ENCODE measurements at places on chromosomes 12 and 14. TPM values are rescaled to one million over a fixed set of nuclear protein-coding genes. Genes with fewer than 3 reads are reported as not detected.

- H3K36me3 ChIP-seq, result peaks cover 1% of the 10 kb centered on the region
- H3K27me3 ChIP-seq, result no peaks in the 10 kb centered on the region
- H3K27ac ChIP-seq, result no peak overlapping the region
- no peak overlapping the region for H3K4me3 ChIP-seq
- DNase-seq, result no peak
Measured at GRCh38 chr12:39331539-39332261, 111.2 kb downstream of the KIF21A start.

GRCh38 chr12:21577516-21577915 is 27.1 kb downstream of the GYS2 start:
- no peaks in the 10 kb centered on the region for H3K27me3 ChIP-seq
- H3K4me1 ChIP-seq, result no peaks in the 10 kb centered on the region
- H3K4me3 ChIP-seq, result no peak overlapping the region
- no peak overlapping the region for H3K27ac ChIP-seq
- no peak for DNase-seq

Gene HSPB8
- total RNA-seq, result 88.4 TPM

DNA sequence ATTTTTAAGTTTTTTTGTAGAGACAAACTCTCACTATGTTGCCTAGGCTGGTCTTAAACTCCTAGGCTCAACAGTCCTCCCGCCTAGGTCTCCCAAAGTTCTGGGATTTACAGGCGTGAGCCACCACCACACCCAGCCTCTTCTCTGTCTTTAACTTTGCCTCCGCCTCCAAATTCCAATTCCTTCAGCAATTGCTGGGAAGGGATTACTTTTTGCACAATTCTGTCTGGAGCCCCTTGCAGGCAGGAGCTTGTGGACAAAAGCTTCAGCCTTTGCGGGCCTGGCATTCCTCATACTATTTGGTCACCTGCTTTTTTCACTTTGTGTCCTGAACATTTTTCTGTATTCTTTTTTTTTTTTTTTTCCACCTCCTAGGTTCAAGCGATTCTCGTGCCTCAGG is 26.0 kb downstream of the SH2B3 start:
- no peak overlapping the region for H3K4me3 ChIP-seq
- H3K27ac ChIP-seq, result no peak overlapping the region
- DNase-seq, result no peak
- no peaks in the 10 kb centered on the region for H3K36me3 ChIP-seq
- no peaks in the 10 kb centered on the region for H3K27me3 ChIP-seq
- no peaks in the 10 kb centered on the region for H3K4me1 ChIP-seq

Gene ALG10
- 5.4 TPM for total RNA-seq

Gene CEP170B
- 36.2 TPM for total RNA-seq

Gene KRT75
- not detected for total RNA-seq

- H3K27ac ChIP-seq, result no peak overlapping the region
- no peak overlapping the region for H3K4me3 ChIP-seq
- no peaks in the 10 kb centered on the region for H3K27me3 ChIP-seq
- no peaks in the 10 kb centered on the region for H3K36me3 ChIP-seq
Measured at GRCh38 chr14:85702191-85702590, 172.2 kb downstream of the FLRT2 start.

DNA sequence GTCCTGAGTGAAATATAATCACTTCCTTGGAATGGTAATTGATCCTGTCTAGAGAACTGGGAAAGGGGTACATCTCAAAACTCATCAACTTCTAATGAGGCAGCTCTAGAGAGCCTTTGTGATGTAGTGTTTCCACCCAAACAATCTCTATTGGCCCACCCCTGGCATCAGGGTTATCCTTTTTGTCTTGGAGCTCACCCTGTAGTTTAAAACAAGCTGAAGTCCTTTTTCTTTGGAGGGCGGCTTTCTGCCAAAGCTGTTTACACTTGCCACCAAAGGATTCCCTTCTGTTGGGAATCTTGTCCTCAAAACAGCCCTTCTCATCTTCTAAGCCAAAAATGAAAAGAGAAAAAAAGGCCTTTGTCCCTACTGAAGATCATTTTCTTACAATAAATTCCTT is 60.6 kb upstream of the GTF2A1 start:
- no peaks in the 10 kb centered on the region for H3K27me3 ChIP-seq
- no peaks in the 10 kb centered on the region for H3K36me3 ChIP-seq
- no peaks in the 10 kb centered on the region for H3K4me1 ChIP-seq
- no peak for DNase-seq
- no peak overlapping the region for H3K4me3 ChIP-seq
- no peak overlapping the region for H3K27ac ChIP-seq

DNA sequence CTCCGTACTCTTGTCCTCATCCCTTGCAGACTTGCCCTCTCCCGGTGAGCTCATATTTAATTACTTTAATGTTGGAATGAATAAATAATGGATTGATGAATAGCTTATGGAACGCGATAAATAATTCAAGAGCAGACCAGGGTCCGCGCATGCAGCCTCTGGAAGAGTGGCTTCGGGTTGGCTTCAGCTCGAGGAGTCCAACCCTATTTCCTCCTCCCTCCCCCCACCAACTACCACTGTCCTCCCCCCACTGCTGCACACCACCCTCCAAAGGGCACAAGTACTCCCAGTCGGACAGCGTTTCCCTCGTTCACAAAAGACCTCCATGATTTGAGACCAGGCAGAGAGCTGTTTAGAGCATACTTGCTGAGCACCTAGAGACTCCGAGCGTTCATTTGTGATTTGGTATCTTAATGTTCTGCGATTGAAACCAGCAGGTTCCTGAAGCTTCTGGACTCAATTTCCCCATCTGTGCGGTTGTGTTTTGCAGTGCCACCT is 647 bp upstream of the SIX1 start:
- H3K27me3 ChIP-seq, result peaks cover 1% of the 10 kb centered on the region
- H3K27ac ChIP-seq, result no peak overlapping the region
- DNase-seq, result no peak
- no peak overlapping the region for H3K4me3 ChIP-seq
- H3K4me1 ChIP-seq, result no peaks in the 10 kb centered on the region

Gene PLCZ1
- not detected for total RNA-seq

Gene PPP1R3E
- total RNA-seq, result 13.8 TPM

Gene FGF23
- total RNA-seq, result not detected

Gene CELA1
- total RNA-seq, result not detected

Gene DERA
- total RNA-seq, result 25.0 TPM

Gene OVCH1
- 1.5 TPM for total RNA-seq

Gene SERPINA9
- not detected for total RNA-seq

- H3K36me3 ChIP-seq, result no peaks in the 10 kb centered on the region
- H3K4me1 ChIP-seq, result no peaks in the 10 kb centered on the region
Measured at GRCh38 chr14:101234244-101234937, 326.9 kb upstream of the DIO3 start.

DNA sequence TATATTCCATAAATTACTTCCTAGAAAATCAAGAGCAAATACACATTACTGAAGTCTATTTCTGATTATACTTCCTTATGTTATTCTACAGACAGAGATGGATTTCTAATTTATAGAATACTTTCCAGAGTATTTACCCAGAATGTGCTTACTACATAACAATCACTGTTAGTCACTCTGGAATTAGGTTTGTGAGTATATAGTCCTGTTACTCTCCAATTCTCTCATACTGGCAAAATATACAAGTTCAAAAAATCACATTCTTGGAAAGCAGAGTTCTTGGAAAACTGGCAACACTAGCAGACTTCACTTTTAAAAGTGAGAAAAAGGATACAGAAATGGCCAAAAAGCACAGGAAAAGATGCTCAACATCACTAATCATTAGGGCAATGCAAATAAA is 7.3 kb downstream of the PPP2R5E start:
- no peak overlapping the region for H3K4me3 ChIP-seq
- H3K4me1 ChIP-seq, result peaks cover 4% of the 10 kb centered on the region

DNA sequence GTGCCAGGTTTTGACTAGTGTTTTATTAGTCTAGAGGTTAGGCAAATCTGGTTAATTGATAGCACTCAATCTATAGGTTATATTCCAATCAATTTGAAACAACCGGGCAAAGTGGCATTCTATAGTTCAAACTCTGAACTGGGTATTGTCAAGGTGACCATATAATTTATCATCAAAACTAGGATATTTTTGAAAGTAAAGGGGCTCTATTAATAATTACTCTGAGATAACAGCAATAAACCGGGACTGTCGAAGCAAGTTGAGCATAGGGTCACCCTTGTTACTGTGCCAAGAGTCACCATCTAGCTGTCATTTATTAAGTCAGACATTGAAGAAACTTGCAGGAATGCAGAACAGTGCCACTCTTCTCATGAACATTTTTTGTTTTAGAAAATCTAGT is 321.2 kb downstream of the RAD51B start:
- peaks cover 2% of the 10 kb centered on the region for H3K4me1 ChIP-seq
- DNase-seq, result no peak
- no peak overlapping the region for H3K27ac ChIP-seq
- H3K27me3 ChIP-seq, result no peaks in the 10 kb centered on the region
- no peak overlapping the region for H3K4me3 ChIP-seq

Gene MYF6
- not detected for total RNA-seq

- H3K27ac ChIP-seq, result no peak overlapping the region
- H3K36me3 ChIP-seq, result no peaks in the 10 kb centered on the region
- peaks cover 1% of the 10 kb centered on the region for H3K4me1 ChIP-seq
- DNase-seq, result no peak
- H3K4me3 ChIP-seq, result no peak overlapping the region
Measured at GRCh38 chr14:76154539-76155126, 2.9 kb downstream of the GPATCH2L start.

Gene SLC7A7
- total RNA-seq, result 16.7 TPM

DNA sequence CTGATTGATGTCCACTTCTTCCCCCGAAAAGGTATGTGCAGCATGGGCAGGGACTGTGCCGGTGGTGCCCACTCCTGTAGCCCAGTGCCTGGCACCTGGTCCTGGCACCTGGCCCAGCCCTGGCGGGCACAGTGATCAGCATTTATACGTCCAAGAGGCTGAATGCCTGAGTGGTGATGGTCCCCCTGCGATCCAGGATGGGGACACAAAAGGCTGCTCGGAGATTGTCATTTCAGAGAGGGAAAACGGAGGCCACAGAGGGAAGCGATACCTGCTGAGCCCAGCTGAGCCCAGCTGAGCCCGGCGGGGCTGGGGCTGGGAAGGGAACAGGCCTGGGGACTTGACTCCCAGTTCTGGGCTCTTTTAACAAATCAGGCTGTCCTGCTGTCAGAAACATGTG is 55.8 kb downstream of the PRIMA1 start:
- no peaks in the 10 kb centered on the region for H3K27me3 ChIP-seq
- H3K4me3 ChIP-seq, result no peak overlapping the region
- peak; percentile 20 for DNase-seq

Gene HCAR3
- total RNA-seq, result 0.29 TPM

Gene WSCD2
- total RNA-seq, result 9.7 TPM

DNA sequence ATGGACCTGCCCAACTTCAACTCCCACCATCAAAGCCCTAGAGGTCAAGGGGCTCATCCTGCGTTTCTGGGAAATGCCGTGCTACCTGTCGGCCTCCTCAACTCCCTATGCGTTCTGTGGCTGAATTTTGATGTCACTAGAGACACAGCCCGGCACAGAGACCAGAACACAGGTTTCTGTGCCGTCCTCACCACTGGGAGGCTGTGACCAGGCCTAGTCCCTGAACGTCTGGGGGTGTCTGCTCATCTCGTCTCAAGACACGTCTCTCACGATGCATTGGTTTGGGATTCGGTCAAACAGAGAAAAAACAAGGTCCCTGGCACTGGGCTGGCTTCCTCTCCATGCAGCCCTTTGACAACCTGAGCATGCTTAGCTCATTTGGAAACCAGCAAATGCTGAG is 33.5 kb downstream of the SLC15A4 start:
- no peaks in the 10 kb centered on the region for H3K4me1 ChIP-seq
- no peak overlapping the region for H3K27ac ChIP-seq
- no peak overlapping the region for H3K4me3 ChIP-seq
- no peaks in the 10 kb centered on the region for H3K27me3 ChIP-seq

DNA sequence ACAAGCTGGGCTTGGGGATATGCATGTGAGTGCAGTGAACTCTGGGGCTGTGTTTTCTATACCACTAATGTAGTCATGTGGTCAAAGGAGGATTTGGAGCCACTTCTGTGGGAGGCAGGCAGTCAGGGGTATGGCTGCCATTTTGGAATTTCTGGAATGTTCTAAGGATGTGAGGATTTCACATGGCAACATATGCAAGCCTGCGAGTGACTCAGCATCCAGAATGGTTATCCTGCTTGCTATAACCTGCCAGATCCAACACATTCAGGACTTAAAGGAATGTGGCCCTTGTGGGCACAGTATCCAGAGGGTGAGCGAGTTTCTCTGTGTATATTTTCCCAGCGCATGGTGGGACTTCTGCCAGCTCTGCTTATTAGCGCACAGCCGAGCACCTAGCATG is 249.2 kb upstream of the PWP1 start:
- no peaks in the 10 kb centered on the region for H3K4me1 ChIP-seq
- no peaks in the 10 kb centered on the region for H3K36me3 ChIP-seq
- no peaks in the 10 kb centered on the region for H3K27me3 ChIP-seq
- no peak for DNase-seq
- no peak overlapping the region for H3K27ac ChIP-seq
- no peak overlapping the region for H3K4me3 ChIP-seq

DNA sequence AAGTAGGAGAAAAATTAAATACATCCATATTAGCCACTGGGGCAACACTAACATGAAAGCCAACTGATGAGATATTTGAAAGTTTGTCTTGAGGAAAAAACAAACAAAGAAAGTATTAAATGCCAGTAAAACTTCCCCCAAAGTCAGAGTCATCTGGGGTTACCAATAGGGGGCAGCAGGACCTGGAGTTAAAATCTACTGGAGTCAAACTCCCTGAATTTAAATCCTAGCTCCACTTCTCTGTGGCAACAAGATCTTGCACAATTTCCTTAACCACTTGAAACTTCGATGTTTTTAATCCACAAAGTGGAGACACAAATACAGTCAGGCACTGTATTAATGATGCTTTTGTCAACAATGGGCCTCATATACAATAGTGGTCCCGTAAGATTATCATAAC is 14.4 kb downstream of the PLEKHG7 start:
- H3K4me3 ChIP-seq, result no peak overlapping the region
- no peak for DNase-seq
- no peaks in the 10 kb centered on the region for H3K36me3 ChIP-seq
- no peaks in the 10 kb centered on the region for H3K4me1 ChIP-seq

GRCh38 chr14:87691042-87691881 is 301.7 kb downstream of the GALC start:
- H3K4me1 ChIP-seq, result no peaks in the 10 kb centered on the region
- DNase-seq, result no peak
- H3K36me3 ChIP-seq, result no peaks in the 10 kb centered on the region

Gene TMEM19
- total RNA-seq, result 22.8 TPM

Gene TAS2R7
- not detected for total RNA-seq

DNA sequence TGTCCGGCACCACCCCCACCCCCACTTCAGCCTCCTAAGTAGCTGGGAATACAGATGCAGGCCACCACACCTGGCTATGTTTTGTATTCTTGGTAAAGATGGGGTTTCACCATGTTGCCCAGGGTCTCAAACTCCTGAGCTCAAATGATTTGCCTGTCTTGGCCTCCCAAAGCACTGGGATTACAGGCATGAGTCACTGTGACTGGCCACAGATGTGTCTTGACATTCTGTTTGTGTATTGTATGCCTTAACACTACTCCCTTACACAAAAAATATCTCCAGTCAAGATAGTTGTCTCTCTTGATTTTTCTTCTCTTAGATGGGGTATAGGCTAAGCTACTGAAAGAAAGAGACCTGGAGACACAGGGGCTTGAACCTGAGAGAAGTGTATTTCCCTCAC is 17.6 kb downstream of the CLEC14A start:
- H3K4me1 ChIP-seq, result no peaks in the 10 kb centered on the region
- H3K27ac ChIP-seq, result no peak overlapping the region
- no peaks in the 10 kb centered on the region for H3K36me3 ChIP-seq
- no peak for DNase-seq
